Hematopoietic multipotent progenitor cell treated with erythropoietin and hydrocortisone succinate and interleukin-3 and kit ligand, for 4 days (in vitro differentiated cells): ENCODE measurements at places on chromosomes 12 and 14.

DNA sequence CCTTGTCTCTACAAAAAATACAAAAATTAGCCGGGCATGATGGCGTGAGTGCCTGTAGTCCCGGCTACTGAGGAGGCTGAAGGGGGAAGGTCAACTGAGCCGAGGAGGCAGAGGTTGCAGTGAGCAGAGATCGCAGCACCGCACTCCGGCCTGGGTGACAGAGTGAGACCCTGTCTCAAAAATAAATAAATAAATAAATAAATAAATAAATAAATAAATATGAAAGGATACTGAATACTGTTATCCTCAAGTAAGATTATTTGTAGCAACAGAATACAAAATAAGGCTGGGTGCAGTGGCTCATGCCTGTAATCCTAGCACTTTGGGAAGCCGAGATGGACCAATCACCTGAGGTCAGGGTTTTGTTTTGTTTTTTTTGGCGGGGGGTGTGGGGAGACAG is 1.9 kb downstream of the RNF41 start:
- no peak for DNase-seq

- DNase-seq: peak; percentile 32
These were observed 83.0 kb upstream of the CCND2 start for GRCh38 chr12:4190366-4191063.

GRCh38 chr14:92551044-92551841 is 37.7 kb downstream of the RIN3 start:
- DNase-seq: peak; percentile 89

- peak; percentile 76 for DNase-seq
These were observed 25.4 kb downstream of the PLXNC1 start for GRCh38 chr12:94173660-94174265.

DNA sequence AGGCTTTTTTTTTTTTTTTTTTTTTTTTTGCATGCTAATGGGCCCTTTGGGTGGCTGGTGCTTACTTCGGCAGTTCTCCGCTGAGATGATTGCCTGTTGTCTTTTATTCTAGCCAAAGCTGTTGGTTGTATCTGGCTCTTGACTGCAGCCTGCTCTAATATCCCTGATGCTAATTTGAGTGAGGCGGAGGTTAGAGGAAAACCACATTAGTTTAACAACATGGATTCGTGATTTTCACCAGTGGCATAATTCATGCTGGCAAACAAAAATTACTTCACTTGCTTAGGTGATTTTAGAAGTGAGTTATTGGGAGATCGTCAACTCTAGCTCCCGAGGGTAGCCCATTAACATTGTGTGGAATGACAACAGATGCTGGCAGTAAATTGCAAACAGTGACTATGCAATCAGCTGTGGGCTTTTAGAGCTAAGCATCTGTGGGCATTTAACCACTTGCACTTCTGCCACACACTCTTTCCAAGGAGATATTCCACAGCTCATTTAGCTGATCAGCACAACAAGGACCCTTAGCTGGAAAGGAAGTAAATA is 97.6 kb upstream of the ZDHHC17 start:
- no peak for DNase-seq

DNA sequence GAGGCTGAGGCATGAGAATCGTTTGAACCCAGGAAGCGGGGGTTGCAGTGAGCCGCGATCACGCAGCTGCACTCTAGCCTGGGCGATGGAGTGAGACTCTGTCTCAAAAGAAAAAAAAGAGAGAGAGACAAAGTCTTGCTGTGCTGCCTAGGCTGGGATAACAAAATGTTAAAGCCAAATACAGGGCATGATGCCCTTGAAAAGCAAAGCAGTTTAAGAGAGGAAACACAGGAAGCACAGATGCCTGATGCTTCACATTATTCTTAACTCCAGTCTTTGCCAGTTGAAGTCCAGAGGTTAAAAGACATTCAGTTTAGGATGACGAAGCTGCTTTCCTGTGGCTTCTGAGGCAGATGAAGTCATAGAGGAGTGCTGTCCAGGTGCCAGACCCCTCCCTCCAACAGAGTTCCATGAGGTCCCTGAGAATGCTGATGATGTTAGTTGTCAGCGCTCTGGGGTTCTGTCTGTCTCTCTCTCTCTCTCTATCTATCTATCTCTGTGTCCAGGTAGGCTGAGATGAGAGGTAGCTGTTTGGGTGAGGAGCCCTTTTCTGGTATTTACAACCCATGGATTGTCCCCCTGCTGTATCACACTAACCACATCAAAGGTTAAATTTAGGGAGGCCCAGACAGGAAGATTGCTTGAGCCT is 4.9 kb upstream of the MRPL52 start:
- peak; percentile 69 for DNase-seq

DNA sequence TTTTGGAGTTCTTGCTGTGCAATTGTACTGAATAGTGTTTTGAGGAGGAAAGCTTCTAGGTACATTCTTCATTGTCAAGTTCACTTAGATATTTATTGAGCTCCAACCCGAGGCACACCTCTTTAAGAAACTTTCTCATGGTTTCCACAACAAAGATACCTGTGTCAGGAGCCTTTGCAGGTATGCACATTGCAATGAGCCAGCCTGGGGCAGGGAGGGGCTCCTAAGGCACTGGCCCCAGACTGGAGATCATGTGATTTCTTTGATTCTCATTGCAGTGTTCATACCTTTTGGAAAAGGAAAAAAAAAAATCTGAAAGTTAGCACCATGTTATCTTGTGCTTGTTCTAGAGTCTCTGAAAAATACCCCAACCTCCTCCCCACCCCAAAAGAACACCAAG is 80.3 kb downstream of the PRMT8 start:
- no peak for DNase-seq

DNA sequence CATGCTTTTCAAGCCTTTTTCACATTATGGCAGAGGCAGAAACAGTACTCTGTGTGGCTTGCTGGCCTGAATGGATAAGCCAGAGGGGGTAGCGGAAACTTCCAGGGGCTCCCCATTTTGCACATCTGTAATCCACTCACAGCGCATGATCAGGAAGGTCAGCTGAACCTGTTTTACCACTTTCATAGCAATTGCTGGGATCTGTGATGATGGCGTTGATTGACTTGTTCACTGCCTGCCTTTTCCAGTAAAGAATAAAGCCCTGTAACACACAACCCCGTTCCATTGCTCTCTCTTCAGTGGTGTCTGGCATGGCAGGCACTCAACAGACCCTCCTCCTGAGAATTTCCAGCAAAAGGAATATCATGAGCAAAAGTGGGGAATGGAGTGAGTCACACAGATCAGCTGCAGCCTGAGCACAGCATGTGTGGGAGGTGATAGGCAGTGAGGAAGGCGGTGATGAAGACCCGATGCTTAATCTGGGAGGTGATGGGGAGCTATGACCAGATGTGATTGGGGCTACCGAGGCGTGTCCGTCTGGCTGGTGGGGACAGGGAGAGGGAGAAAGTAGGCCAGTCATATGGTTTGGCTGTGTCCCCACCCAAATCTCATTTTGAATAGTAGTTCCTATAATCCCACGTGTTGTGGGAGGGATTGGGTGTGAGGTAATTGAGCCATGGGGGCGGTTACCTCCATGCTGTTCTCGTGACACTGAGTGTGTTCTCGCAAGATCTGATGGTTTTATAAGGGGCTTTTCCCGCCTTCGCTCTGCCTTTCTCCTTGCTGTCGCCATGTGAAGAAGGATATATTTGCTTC is 44.7 kb upstream of the CHST11 start:
- DNase-seq: no peak

DNA sequence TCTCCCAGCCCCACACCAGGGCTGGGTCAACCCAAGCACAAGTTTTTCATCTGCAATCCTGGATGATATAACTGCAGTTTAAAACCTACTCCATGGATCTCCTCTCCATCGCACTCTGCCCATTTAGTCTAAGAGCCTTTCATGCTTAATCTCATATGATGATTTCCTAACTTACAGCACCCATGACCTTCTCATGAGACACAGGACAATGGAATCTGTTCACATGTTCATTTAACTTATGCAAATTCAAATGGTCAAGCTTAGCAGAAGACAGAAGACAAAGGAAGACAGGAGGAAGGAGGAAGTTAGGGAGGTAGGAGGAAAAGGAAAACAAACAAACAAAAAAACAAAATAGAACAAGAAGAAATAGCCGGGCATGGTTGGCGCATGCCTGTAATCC is 64.6 kb upstream of the PNMA1 start:
- no peak for DNase-seq

GRCh38 chr12:14454098-14454907 is 88.8 kb downstream of the ATF7IP start:
- DNase-seq: peak; percentile 80

DNA sequence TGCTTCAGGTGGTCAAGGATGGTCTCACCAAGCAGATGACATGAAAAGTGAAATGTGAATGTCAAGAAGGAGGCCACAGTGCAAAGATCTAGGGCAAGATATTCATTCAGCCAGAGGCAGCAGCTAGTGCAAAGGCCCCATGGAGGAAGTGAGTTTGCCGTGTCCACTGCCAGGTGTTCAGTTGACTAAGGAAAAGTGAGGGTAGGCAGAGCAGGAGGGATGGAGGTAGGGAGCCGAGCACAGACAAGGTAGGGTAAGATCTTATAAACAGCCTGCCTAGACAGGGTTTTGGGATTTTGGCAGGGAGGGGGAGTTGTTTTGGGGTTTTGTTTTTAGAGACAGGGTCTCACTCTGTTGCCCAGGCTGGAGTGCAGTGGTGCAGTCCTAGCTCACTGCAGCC is 11.9 kb downstream of the PPP2R5C start:
- DNase-seq: no peak

- no peak for DNase-seq
These were observed 37.2 kb upstream of the RMST start for GRCh38 chr12:97425380-97425779.

- DNase-seq: no peak
These were observed 17.5 kb upstream of the GPATCH2L start for GRCh38 chr14:76134231-76134630.

DNA sequence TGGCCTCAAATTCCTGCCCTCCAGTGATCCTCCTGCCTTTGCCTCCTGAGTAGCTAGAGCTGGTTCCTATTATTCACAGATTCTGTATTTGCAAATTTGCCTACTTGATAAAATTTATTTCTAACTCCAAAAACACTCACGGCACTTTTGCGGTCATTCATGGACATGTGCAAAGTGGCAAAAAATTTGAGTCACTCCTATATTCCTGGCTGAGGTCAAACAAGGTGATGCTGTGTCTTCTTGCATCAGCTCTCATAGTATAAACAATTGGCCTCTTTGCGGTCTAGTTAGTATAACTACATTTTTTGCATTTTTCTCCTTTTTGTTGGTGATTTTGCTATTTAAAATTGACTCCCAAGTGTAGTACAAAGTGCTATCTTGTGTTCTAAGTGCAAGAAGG is 24.7 kb downstream of the ATF1 start:
- no peak for DNase-seq

- DNase-seq: no peak
These were observed 121.1 kb upstream of the EEA1 start for GRCh38 chr12:93050026-93050747.

DNA sequence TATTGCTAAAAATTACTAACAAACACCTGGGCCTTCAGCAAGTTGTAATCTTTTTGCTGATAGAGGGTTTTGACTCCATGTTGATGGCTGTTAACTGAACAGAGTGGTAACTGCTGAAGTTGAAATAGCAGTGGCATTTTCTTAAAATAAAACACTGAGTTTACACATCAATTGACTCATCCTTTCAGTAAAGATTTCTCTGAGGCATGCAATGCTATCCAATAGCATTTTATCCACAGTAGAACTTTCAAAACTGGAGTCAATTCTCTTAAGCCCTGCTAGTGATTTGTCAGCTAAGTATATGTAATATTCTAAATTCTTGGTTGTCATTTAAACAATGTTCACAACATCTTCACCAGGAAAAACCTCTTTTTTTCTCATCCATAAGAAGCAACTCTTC is 59.5 kb downstream of the CMAS start:
- DNase-seq: no peak

GRCh38 chr14:95137804-95138167 is 19.5 kb downstream of the DICER1 start:
- DNase-seq: no peak

DNA sequence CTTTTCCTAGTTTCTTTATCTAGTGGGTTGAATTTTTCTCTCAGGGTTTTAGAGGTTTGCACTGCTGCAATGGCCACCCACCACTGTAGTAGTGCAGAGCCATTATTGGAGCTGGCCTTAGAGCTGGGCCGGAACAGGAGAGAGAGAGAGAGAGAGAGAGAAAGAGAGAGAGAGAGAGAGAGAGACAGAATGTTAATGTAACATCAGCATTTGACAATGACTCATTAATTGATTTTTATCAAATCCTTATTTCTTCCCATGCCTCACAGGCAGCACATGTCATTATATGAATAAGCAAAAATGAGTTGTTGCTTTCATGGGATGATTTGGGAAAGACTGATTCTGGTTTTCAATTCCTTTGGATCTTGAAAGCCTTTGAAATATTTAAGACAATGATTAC is 76.3 kb upstream of the PPP4R3A start:
- DNase-seq: no peak
